NCI-H2029 (cell line): ENCODE measurements at places on chromosomes 7 and 10.

GRCh38 chr10:89973326-89973725, 271.9 kb downstream of the KIF20B start:
- DNase-seq = no peak

DNA sequence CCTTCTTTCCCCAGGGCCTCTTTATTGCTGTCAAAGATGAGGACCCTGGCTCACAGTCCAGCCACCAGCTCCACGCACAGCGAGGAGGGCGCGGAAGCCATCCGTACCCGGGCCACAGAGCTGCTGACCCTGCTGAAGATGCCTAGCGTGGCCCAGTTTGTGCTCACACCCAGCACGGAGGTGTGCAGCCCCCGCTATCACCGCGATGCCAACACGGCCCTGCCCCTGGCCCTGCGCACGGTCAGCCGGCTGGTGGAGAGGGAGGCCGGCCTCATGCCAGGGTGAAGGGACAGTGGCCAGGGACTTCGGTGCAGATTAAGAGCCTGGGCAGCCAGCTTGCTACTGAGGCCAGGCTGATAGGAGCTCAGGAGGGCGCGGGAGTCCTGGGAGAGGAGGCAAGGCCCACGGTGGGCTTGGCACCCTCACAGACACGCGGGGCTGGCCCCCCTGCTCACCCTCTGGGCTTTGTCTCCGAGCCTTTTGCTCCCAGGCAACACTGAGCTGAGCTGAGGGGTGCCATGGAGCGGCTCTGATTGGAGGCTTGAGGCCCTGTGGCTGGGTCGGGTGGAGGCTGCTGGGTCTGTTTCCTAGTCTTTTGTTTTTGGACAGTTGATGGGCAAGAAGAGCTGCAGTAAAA, 15.8 kb downstream of the AP5Z1 start:
- DNase-seq = no peak

GRCh38 chr7:132256721-132257212, 319.5 kb downstream of the PLXNA4 start:
- DNase-seq = no peak

GRCh38 chr7:101340379-101340778, 18.8 kb upstream of the IFT22 start:
- no peak for DNase-seq

GRCh38 chr10:1363446-1364121, 307.4 kb downstream of the WDR37 start:
- no peak for DNase-seq

DNA sequence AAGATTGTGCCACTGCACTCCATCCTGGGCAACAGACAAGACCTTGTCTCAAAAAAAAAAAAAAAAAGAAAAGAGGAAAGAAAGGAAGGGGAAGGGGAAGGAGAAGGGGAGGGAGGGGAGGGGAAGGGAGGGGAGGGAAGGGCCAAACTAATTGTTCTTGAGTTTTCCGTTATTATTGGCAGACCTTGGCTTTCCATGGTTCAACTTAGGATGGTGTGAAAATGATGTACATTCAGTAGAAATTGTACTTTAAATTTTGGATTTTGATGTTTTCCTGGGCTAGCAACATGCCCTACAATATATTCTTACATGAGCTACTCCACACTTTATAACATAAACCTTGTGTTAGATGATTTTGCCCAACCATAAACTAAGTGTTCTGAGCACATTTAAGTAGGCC, 1.2 kb upstream of the TMEM72 start:
- no peak for DNase-seq
